Kidney (tissue), 22 donors: ENCODE measurements at places on chromosomes 2 and 18.
A peak's percentile ranks its signal among the peaks of the same experiment; 100 is the strongest.

GRCh38 chr2:220586980-220587530 is 959.6 kb downstream of the SLC4A3 start:
- peak; percentile 48 for DNase-seq

DNA sequence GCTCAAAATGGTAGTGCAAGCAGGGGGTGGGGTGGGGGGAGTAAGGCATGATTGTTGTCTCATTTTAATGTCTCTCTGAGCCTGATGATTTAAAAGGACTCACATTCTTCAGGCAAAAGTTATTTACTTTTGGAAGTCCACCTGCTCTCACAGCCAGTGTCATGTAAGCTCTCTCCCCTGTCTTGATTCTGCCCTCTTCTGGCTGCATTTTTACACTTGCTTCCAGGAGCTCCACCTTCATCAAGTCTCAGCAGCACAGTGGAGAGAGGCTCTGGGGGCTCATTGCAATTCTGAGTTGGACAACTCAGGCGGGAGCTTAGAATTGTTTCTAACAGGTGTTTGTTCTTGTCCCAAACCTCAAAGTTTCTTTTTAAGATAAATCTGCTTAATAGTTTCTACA is 39.2 kb downstream of the GNAL start:
- no peak for DNase-seq

DNA sequence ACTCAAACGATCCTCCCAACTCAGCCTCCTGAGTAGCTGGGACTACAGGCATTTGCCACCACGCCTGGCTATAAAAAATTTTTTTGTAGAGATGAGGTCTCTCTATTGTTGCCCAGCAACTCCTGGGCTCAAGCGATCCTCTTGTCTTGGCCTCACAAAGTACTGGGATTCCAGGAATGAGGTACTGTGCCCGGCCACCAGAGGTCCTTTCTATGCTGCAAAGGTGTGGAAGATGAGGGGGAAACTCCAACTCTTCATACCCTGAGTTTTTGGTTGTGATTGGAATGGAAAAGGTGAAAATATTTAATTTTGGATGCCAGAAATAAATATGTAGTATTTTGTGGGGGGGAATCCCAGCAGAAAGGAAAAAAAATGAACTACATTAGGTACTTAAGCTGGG is 36.0 kb downstream of the MRPL33 start:
- DNase-seq = no peak

DNA sequence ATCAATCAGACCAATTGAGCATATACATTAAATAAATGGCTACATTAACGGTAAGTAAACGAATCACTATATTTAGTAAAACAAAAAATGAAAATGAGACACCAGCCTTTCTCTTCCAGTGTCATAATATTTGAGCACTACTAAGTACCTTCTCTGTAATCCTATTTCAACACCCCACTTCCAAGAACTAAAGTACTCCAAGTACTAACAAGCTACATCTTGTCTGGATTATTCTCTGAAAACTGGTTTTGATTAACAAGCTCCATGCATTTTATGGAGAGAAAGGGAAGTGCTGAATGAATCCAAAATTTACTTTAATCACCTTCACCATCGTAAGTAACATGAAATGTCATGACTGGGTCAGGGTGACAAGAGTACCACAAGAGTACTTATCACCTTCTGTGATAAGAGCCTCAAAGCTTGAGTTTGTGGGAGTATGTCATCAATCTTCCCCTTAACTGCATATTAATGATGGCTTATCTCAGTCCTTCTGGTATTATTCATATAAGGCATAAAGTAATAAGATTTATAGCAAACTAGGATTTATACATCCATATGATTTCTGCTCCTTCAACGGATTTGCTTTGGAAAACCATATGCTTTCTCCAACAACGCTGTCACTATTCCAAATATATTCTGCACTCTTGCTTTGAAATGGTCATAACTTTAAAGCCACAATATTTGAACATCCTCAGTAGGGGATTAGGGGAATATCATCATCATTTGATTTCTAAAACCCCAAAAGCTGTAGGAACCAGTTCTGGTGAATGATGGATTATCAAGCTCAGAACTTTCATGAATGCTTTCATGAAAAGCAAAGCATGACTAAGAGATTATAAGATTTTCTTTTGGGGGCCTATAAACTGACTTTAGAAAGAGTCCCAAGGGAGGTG is 127.0 kb downstream of the ANTXR1 start:
- DNase-seq = no peak

GRCh38 chr2:79758749-79759282 is 246.0 kb downstream of the CTNNA2 start:
- no peak for DNase-seq

GRCh38 chr2:239937866-239938640 is 87.1 kb downstream of the NDUFA10 start:
- DNase-seq = no peak

DNA sequence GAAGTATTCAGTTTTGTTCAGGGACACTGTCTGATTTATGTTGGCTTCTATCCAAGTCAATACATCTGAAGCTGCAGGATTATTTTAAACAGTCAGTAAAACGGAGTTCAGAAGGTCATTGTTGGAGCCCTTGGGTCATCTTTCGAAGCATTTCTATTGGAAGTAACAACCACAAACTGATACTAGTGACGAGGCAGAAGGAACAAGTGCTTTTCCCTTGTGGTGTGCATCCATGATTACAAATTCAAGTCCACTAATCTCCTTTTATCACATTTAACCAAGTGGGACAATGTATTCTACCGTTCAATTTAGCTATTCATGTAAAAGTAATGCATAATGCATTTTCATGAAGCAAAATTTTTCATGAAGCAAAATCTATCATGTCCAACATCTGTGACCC is 76.9 kb downstream of the CD226 start:
- no peak for DNase-seq

GRCh38 chr2:60275958-60276357 is 277.5 kb downstream of the BCL11A start:
- no peak for DNase-seq

- no peak for DNase-seq
Observed at GRCh38 chr2:241218131-241219029, 29.9 kb downstream of the ANO7 start.

GRCh38 chr2:217685255-217685605 is 317.6 kb downstream of the TNS1 start:
- no peak for DNase-seq

DNA sequence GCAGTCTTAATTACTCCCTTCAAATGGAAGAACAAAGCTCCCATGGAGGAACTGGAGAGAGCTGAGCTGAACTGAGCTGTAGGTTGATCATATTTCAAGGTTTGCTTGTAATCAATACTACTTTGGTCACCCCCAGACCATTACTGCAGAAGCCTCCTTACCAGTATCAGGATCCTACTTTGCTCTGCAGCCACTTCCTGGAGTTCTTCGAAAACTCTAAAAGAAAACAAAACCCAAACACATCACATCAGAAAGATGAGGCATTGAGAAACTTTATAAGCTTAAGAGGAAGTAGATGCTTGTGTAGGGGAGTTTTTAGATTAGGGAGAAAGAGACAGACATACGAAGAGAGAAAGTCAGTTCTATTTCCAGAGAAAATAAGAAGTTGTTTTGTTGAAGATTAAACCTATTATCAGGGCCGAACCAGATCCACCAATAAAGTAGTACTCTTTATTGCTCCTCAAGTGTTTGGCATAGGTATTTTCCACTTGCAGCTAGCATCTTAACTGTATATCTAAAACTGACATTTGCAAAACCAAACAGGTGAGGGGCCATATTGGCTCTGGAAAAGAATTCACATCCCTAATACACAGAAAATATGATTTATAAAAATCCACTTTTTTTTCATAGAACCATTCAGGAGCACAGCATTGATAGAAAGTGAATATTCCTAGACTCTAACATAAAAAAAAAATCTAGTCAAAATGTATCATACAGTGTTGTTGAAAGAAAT is 166.9 kb upstream of the KLF7 start:
- no peak for DNase-seq

- DNase-seq = no peak
Observed at GRCh38 chr2:232389327-232389726, 10.8 kb downstream of the ALPP start.

DNA sequence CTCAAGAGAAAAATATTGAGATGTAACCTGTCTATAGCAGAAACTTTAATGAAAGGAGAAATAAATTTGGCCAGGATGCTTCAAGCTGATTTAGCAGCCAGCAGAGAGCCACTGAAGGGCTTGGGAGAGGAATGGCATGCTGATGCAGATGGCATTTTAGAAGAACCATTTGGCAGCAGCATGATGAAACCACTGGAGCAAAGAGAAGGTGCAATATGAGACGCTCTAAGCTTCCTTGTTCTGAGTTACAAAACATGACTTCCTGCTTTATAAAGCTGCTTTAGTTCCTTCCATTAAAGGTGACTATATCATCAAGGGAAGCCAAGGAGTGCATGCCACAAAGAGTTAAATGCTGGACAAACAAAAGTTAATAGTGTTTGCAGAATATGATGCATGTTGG is 189.7 kb downstream of the PID1 start:
- no peak for DNase-seq

- DNase-seq = no peak
Observed at GRCh38 chr2:65128297-65129190, 1.4 kb downstream of the RAB1A start.

- DNase-seq = no peak
Observed at GRCh38 chr2:197713271-197713670, 8.1 kb downstream of the MARS2 start.

GRCh38 chr2:204591225-204591624 is 46.0 kb downstream of the PARD3B start:
- no peak for DNase-seq

- no peak for DNase-seq
Observed at GRCh38 chr2:216430811-216431530, 18.7 kb downstream of the SMARCAL1 start.

GRCh38 chr2:54528311-54528955 is 72.3 kb downstream of the SPTBN1 start:
- DNase-seq = no peak

DNA sequence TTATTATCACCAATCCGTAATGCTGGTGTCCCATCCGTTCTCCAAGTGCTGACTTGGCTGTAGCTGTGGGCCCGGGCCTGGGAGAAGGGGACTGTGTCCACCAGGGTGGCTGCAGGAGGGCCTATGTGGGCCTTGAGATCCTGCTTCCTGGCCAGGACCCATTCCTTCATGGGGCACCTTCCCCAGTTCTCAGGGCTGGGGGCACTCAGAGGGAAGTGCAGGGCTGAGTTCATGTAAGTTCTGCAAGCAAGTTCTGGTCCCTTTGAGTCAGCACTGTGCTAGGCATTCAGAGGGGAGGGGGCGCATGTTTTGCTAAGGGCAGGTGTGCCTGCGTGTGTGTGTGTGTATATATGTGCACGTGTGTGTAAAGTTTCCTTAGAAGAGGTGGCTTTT is 94.0 kb downstream of the GLI2 start:
- DNase-seq = no peak

DNA sequence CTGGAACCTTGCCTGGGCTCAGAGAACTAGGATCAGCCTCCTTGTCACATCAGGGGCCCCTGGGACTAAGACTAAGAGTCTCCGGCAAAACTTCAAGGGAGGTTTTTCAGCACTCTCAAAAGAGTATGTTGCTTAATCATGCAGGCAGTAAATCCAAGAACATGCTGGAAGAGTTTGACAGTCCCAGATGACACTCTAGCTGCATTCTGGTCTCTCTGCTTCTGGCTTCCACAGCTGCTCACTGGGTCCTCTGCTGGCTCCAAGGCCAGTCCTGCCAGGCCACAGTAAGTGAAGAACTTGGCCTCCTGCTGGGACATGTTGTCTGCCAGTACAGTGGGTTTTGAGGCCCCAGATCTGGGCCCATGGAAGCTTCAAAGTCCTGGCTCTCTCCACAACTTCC is 45.2 kb upstream of the IL1RL1 start:
- no peak for DNase-seq

DNA sequence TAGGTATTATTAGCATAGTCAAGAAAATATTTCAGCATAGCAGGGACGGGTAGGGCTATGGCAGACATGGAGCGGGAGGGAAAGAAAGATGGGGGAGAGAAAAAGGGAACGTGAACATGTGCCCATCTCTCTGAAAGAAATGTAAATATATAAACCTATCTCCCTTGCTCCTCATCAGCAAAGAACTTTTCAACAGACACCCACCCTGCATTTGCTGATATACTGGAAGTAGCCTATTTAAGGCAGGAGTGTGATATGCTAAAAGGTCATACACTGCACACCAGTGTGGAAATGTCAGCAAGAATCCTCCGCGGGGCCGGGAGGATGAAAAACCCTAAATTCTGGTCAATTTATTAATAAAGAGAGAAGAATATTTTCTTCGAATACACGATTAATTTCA is 1.7 kb downstream of the MBOAT2 start:
- DNase-seq = no peak

DNA sequence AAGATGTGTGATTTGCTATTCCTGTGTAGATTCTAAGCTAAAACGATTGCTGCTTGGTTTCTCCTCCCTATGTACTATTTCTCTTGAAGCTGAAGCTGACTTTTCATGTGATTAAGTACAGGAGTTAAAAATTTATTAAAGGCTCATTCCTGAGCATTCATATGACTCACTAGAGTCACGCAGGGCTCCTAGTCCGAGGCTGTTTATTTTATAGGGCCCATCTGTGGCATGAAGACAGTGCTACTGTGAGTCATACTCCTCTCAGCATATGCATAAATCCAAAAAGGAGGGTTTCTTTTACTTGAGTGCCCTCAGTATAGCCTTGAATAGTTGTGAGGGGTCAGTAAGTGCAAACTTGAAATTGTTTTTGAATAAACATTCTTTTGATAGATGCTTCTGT is 378.8 kb downstream of the PTPRM start:
- no peak for DNase-seq

DNA sequence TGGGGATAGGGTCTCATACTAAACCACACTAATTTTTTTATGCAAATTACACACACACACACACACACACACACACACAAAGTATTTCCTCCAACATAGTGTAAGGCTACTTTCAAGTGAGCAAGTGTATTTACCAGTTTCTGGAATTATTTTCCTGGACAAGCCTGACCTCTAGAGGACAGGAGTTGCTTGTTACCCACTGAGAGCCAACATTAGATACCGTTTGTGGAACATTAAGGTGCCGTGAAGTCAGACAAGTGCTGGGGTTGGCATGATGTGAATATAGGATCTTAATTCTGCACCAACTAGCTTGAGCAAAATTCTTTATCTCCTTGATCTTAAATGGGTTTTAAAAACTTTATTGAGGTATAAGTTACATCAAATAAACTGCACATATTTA is 39.3 kb upstream of the SERPINB2 start:
- peak; percentile 12 for DNase-seq

DNA sequence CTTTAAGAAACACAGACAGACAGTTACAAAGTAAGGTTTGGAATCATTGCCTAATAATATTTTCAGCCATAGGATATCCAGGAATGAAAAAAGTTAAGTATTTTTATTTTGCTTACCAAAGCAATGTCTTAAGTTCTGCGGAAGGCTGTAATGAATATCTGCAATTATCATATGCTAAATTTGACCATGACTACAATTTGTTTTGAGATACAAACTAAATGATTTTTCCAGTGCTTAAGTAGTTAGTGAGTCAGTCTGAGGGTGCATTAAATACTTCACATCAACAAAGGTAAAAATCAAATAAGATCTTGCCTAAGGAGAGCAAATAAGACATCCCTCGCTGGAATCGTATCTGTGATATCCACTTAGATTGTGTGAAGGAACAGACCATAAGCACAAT is 250.0 kb downstream of the CD226 start:
- DNase-seq = no peak
